ENCODE measurements at places on chromosomes 3 and 15. TPM values are rescaled to one million over a fixed set of nuclear protein-coding genes. Genes with fewer than 3 reads are reported as not detected.

DNA sequence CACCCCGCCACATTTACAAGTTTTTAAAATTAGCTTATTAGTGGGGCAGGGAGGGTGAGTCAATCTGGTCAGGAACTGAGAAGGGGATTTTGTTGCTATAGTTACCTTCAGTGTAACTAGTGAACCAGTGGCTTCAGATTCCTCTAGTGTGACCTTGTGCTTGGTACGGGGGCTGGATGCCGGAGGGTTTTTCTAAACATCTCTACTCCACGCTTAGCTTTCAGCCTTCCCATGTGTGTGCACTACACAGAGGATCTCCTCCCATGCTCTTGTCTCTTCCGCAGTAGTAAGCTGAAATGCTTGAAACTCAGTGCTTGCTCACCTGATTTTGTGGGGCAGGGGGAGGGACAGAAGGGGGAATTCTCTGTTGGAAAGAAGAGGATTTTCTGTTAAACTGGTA is 67.9 kb upstream of the AKAP13 start:
- H3K36me3 ChIP-seq: no peaks in the 10 kb centered on the region
- no peak for DNase-seq
- no peak overlapping the region for H3K4me3 ChIP-seq
- H3K27ac ChIP-seq: no peak overlapping the region

DNA sequence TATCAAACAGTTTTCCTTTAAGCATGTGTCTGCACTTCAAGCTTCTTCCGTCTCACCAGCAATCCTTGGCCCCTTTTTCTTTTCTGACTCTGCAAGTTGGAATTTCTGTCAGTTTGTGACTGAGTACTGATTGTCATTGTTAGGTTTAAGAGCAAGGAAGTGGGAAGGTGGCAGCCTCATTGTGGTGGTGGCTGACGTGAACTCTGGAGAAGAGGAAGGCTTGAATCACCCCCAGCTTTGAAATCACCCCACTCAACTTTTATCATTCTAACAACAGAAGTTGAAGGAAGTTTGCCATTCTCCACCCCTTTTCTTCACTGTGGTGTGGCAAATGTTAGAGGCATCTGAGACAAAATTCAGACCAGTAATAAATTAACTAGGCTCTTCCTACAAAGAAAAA is 231.6 kb upstream of the AGTR1 start:
- no peaks in the 10 kb centered on the region for H3K36me3 ChIP-seq
- no peaks in the 10 kb centered on the region for H3K4me1 ChIP-seq
- DNase-seq: no peak
- no peak overlapping the region for H3K27ac ChIP-seq
- H3K4me3 ChIP-seq: no peak overlapping the region
- H3K27me3 ChIP-seq: no peaks in the 10 kb centered on the region

- no peak overlapping the region for H3K4me3 ChIP-seq
- DNase-seq: no peak
- H3K4me1 ChIP-seq: no peaks in the 10 kb centered on the region
- no peak overlapping the region for H3K27ac ChIP-seq
- H3K36me3 ChIP-seq: no peaks in the 10 kb centered on the region
Observed at GRCh38 chr15:50800715-50801114, 35.2 kb upstream of the SPPL2A start.

GRCh38 chr3:156491192-156491591 is 63.7 kb downstream of the SSR3 start:
- no peaks in the 10 kb centered on the region for H3K4me1 ChIP-seq
- H3K36me3 ChIP-seq: no peaks in the 10 kb centered on the region
- H3K4me3 ChIP-seq: no peak overlapping the region
- H3K27ac ChIP-seq: no peak overlapping the region
- no peaks in the 10 kb centered on the region for H3K27me3 ChIP-seq

GRCh38 chr3:150094150-150094933 is 123.6 kb upstream of the PFN2 start:
- H3K4me3 ChIP-seq: no peak overlapping the region
- peaks cover 22% of the 10 kb centered on the region for H3K4me1 ChIP-seq
- no peak overlapping the region for H3K27ac ChIP-seq
- no peaks in the 10 kb centered on the region for H3K27me3 ChIP-seq
- no peak for DNase-seq
- H3K36me3 ChIP-seq: no peaks in the 10 kb centered on the region

GRCh38 chr15:100187677-100188076 is 154.1 kb downstream of the ADAMTS17 start:
- no peak overlapping the region for H3K4me3 ChIP-seq
- no peak overlapping the region for H3K27ac ChIP-seq
- H3K36me3 ChIP-seq: no peaks in the 10 kb centered on the region
- no peaks in the 10 kb centered on the region for H3K27me3 ChIP-seq
- H3K4me1 ChIP-seq: peaks cover 8% of the 10 kb centered on the region

GRCh38 chr3:130465521-130465920 is 51.5 kb upstream of the COL6A6 start:
- H3K4me1 ChIP-seq: no peaks in the 10 kb centered on the region
- H3K27ac ChIP-seq: no peak overlapping the region
- DNase-seq: no peak
- H3K27me3 ChIP-seq: no peaks in the 10 kb centered on the region

DNA sequence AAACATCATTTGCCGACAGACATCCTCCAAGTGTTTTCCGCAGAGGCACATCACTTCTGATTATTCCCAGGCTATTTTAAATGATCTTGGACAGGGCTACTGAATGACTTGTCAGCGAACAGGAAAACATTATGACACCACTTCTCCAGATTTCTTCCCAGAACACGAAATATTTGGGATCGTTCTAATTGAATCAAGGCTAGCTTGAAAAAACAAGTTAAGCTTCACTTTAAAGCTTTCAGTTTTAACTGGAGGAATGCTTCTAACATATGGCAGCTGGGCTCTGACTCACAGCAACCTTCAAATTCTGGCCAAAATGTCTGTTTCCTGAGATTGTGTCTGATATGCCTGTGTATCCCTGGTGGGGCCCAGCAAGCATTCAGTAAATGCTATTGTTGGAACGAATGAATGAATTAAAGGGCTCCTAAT is 127.0 kb upstream of the ICE2 start:
- H3K27me3 ChIP-seq: no peaks in the 10 kb centered on the region
- H3K4me3 ChIP-seq: no peak overlapping the region
- H3K27ac ChIP-seq: no peak overlapping the region
- no peaks in the 10 kb centered on the region for H3K36me3 ChIP-seq
- DNase-seq: no peak
- H3K4me1 ChIP-seq: peaks cover 10% of the 10 kb centered on the region

GRCh38 chr15:69820819-69821218 is 276.9 kb downstream of the TLE3 start:
- no peaks in the 10 kb centered on the region for H3K27me3 ChIP-seq
- peaks cover 30% of the 10 kb centered on the region for H3K4me1 ChIP-seq
- no peaks in the 10 kb centered on the region for H3K36me3 ChIP-seq
- no peak overlapping the region for H3K27ac ChIP-seq
- no peak overlapping the region for H3K4me3 ChIP-seq

GRCh38 chr15:42182961-42183360 is 25.1 kb downstream of the VPS39 start:
- H3K4me1 ChIP-seq: no peaks in the 10 kb centered on the region
- no peaks in the 10 kb centered on the region for H3K27me3 ChIP-seq
- DNase-seq: no peak
- H3K36me3 ChIP-seq: peaks cover 8% of the 10 kb centered on the region
- H3K4me3 ChIP-seq: no peak overlapping the region

DNA sequence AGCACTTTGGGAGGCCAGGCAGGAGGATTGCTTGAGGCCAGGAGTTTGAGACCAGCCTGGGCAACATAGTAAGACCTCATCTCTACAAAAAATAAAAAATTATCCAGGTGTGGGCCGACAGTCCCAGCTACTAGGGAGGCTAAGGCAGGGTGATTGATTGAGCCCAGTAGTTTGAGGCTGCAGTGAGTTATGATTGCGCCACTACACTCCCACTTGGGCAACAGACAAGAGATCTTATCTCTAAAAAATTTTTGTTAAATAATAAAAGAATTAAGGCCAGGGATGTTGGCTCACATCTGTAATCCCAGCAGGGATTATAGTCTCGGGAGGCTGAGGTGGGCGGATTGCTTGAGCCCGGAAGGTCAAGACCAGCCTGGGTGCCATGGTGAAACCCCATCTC is 25.8 kb upstream of the NFKBIZ start:
- DNase-seq: no peak
- H3K36me3 ChIP-seq: no peaks in the 10 kb centered on the region
- H3K4me3 ChIP-seq: no peak overlapping the region
- no peak overlapping the region for H3K27ac ChIP-seq
- no peaks in the 10 kb centered on the region for H3K27me3 ChIP-seq

DNA sequence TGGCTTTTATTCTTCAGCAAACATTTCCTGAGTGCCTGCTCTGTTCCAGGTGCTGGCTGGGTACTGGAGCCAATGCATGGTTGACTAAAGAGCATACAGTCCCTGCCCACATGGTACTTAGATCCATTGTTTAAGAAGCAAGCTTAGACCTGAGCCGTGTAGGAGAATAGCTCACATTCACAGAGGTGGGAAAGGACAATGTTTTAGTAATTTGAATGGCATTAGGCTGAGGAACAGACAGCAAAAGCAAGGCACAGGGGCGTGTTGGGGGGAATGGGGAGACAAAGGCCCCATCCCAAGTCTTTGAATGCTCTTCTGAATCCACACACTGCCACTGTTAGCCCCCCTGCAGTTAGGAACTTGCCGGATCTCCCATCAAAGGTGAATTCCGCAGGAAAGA is 388.2 kb upstream of the RGMA start:
- peaks cover 37% of the 10 kb centered on the region for H3K4me1 ChIP-seq
- H3K27me3 ChIP-seq: no peaks in the 10 kb centered on the region
- no peaks in the 10 kb centered on the region for H3K36me3 ChIP-seq
- peak overlapping the region; percentile 80 for H3K27ac ChIP-seq
- H3K4me3 ChIP-seq: peak overlapping the region; percentile 13

- H3K4me3 ChIP-seq: no peak overlapping the region
- no peaks in the 10 kb centered on the region for H3K36me3 ChIP-seq
- no peaks in the 10 kb centered on the region for H3K4me1 ChIP-seq
- no peaks in the 10 kb centered on the region for H3K27me3 ChIP-seq
Observed at GRCh38 chr3:36244728-36245127, 135.6 kb upstream of the STAC start.

DNA sequence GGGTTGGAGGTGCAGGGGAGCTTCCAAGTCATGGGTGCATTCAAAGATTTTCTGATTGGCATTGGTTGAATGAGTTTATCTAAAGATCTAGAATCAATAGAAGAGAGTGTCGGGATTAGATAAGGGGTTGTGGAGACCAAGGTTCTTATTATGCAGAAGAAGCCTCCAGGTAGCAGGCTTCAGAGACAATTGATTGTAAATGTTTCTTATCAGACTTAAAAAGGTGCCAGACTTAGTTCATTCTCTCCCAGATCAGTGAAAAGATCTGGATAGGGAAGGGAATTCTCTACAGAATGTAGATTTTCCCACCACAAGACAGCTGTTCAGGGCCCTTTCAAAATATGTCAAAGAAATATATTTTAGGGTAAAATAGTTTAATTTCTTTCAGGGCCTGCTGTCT is 129.5 kb downstream of the LIPC start:
- H3K27me3 ChIP-seq: no peaks in the 10 kb centered on the region
- DNase-seq: no peak
- no peak overlapping the region for H3K4me3 ChIP-seq

GRCh38 chr15:62618846-62619504 is 423.6 kb upstream of the TPM1 start:
- H3K36me3 ChIP-seq: no peaks in the 10 kb centered on the region
- DNase-seq: no peak
- no peak overlapping the region for H3K27ac ChIP-seq
- H3K4me1 ChIP-seq: peaks cover under 1% of the 10 kb centered on the region

GRCh38 chr3:20072422-20072821 is 32.2 kb downstream of the KAT2B start:
- no peaks in the 10 kb centered on the region for H3K27me3 ChIP-seq
- peak overlapping the region; percentile 9 for H3K4me3 ChIP-seq
- no peak for DNase-seq
- no peaks in the 10 kb centered on the region for H3K36me3 ChIP-seq
- peak overlapping the region; percentile 80 for H3K27ac ChIP-seq

DNA sequence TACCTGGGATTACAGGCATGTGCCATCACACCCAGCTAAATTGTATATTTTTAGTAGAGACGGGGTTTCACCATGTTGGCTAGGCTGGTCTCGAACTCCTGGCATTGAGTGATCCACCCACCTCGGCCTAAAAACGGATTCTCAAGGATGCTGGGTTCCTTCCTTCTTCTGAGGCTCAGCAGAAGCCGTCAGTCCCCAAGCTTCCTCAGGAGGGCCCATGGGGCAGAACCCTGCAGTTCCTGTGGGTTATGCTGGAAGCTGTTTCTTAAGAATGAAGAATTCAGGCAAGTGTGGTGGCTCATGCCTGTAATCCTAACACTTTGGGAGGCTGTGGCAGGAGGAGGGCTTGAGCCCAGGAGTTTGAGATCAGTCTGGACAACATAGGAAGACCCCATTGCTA is 29.0 kb upstream of the ZNF710 start:
- H3K4me3 ChIP-seq: no peak overlapping the region
- no peaks in the 10 kb centered on the region for H3K27me3 ChIP-seq
- H3K4me1 ChIP-seq: no peaks in the 10 kb centered on the region
- no peak for DNase-seq

DNA sequence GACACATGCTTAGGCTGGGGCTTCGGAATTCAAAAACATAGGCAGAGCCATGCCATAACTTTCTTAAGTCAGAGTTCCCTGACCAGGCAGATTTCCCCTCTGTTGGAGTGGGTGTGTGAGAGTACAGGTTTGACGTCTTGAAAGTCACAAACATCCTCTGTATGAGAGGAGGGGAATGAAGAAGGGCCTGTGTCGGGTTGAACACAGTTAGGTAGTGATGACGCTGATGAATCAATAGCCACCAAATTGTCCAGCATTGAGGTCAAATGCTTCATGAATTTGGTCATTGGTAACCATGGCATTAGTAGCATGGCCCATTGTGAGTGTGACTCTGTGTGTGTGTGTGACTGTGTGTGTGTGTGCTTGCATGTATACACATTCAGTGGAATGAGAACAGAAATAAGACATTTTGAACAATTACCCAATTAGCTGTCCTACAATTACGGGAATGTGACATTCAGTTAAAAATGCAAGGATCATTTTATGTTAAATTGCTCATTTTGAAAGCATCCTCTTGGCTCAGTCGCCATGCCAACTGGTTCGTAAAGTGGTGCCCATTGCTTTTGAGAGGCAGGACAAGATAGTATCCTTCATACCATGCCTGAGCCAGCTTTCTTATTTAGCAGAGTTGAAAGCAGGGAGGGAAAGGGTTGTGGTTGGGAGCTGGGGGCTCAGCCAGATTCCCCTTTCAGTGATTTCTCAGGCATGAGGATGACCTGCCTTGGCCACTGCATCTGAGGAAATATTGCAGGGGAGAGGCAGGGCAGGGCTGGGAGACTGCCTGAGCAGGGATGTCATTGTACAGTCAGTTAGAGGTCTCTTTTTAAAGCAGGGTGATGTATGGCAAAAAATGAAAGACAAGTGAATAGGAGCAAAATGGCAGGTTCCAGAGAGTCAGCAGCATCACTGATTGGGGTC is 35.4 kb downstream of the RBP2 start:
- H3K4me3 ChIP-seq: no peak overlapping the region
- H3K4me1 ChIP-seq: peaks cover 8% of the 10 kb centered on the region
- H3K27ac ChIP-seq: no peak overlapping the region
- no peak for DNase-seq
- no peaks in the 10 kb centered on the region for H3K36me3 ChIP-seq
- no peaks in the 10 kb centered on the region for H3K27me3 ChIP-seq

The CCRL2 gene
- total RNA-seq: not detected

The CDHR4 gene
- total RNA-seq: 0.12 TPM

The SEC61A1 gene
- 79.1 TPM for total RNA-seq

The NUTM1 gene
- total RNA-seq: 0.19 TPM

The RASGRP1 gene
- 2.5 TPM for total RNA-seq

The SERINC4 gene
- not detected for total RNA-seq

The RTP1 gene
- 0.43 TPM for total RNA-seq

The ZNF662 gene
- not detected for total RNA-seq

The OR5K2 gene
- not detected for total RNA-seq

The GYG1 gene
- total RNA-seq: 20.7 TPM

The CORO2B gene
- 1.0 TPM for total RNA-seq

Data from neural progenitor cell (in vitro differentiated cells).